ENCODE measurements at places on chromosomes 12 and 14.

DNA sequence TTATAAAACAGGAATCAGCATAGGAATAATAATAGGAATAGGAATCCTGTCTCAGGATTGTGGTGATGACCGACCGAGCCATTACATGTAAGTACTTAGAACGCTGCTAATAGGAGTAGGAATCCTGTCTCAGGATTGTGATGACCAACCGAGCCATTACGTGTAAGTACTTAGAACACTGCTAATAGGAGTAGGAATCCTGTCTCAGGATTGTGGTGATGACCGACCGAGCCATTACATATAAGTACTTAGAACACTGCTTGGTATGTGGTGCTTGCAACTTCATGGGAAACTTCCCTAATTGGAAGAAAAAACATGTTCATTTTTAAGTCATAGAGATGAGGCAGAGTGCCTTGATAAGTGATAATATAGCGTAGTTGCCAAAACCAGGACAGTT, 30.0 kb downstream of the ELK3 start:
- no peak for DNase-seq

- no peak for DNase-seq
Observed at GRCh38 chr14:64232095-64232838, 61.9 kb downstream of the ESR2 start.

DNA sequence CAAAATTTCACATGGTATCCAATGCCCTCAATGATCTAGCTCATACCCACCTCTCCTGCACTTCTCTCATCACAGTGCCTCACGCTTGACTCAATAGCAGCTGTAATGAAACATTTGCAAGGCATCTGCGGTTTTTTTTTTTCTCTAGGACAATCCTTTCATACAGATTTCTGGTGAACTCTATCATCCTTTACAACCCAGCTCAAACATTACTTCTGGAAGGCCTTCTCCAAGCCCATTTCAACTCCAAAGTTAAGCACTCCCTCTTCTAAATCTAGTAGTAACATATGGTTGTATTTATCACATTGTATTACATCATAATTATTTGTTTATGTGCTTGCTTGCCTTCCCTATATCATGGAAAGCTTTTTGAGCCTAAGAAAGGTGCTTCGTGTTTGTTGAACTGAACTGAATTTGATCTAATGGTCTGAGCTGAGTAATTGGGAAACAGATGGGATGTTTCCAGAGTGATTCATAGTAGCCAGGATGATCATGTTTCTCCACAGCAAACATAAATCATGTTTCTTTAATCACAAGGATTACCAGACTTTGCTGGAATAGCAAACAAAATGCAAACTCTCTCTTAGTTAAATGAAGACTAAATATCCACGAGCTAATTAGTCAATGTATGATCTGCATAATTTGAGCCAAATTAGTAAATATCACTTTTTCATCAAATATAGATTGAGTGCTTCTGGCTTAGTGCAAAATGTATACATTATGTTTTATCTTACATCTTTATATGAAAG, 14.3 kb downstream of the CFL2 start:
- no peak for DNase-seq

DNA sequence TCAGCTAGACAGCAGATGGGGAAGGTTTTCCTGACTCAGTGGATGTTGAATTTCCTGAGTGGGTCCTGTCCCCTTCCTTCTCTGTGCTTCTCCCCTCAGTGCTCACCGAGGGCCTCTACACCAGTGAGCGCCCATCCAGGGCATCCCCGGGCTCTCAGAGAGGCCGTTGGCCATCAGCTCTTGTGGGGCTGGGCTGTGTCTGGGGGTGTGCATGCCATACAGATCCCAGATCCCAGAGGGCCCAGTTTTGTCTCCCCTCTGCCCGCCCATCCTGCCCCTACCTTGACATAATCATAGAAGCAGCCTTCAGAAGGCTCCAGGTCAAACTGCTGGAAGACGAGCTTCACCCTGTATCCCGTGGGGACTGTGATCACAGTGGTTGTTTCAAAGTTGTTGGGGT, 1.1 kb downstream of the C1R start:
- DNase-seq = no peak

DNA sequence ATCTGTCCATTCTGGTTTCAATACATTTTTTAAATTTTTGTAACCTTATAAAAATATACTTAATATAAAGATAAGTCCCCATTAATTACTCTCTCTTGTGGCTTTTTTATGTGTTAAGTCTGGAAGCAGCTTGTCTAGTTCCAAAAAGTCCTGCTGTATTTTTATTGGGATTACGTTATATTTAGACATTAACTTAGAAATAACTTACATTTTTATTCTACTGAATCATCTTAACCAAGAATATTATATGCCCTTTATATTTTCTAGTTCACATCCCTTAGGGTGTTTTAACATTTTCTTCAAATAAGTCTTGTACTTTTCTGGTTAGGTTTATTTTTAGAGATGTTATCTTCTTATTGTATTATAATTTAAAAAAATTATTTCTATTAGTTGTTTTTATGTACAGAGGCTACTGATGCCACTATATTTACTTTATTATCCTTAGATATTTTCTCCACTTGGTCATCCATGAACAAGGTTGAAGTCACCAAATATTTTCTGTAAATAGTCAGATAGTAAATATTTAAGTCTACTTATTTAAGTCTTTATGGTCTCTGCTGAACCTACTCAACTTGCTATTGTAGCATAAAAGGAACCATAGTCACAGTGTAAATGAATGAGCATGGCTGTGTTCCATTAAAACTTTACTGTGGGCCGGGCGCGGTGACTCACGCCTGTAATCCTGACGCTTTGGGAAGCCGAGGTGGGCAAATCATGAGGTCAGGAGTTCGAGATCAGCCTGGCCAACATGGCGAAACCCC, 132.4 kb upstream of the NEDD1 start:
- no peak for DNase-seq

DNA sequence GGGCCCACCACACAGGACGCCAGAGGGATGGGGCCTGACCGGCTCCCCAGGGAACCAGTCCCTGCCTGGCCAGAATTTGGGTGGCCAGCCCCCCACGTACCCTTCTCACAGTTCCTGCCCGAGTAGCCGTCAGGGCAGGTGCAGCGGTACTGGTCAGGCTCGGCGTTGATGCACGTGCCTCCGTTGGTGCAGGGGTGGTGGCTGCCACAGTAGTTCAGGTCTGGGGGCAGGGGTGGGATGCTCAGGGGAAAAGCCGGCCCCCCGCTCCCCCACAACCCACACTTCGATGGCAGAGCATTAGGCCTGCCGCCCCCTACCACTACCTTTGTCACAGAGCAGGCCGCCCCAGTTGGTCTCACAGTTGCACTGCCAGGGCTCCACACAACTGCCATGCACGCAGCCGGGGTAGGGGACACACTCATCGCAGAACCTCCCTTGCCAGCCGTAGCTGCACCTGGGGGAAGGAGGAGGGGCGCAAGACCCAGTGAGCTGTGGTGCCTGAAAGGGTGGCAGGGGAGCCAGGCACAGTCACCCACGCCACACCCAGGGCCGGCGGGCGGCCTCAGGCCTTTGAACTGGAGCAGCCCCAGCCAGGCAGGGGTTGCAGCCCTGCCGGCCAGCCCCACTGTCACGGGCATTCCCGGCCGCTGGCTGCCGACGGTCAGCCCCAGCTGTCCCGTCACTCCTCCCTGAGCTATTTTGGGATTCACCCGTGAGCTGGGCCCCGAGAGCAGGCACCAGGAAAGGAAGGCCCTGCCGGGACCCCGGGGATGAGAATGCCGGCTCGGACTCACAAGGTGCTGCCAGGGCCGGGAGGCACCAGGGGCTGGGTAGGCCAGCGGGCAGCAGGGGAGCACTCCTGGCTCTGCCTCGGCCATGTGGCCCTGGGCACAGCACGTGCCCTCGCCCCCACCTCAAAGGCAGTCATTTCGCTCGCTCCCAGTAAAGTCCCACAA, 16.5 kb downstream of the JAG2 start:
- DNase-seq = no peak

DNA sequence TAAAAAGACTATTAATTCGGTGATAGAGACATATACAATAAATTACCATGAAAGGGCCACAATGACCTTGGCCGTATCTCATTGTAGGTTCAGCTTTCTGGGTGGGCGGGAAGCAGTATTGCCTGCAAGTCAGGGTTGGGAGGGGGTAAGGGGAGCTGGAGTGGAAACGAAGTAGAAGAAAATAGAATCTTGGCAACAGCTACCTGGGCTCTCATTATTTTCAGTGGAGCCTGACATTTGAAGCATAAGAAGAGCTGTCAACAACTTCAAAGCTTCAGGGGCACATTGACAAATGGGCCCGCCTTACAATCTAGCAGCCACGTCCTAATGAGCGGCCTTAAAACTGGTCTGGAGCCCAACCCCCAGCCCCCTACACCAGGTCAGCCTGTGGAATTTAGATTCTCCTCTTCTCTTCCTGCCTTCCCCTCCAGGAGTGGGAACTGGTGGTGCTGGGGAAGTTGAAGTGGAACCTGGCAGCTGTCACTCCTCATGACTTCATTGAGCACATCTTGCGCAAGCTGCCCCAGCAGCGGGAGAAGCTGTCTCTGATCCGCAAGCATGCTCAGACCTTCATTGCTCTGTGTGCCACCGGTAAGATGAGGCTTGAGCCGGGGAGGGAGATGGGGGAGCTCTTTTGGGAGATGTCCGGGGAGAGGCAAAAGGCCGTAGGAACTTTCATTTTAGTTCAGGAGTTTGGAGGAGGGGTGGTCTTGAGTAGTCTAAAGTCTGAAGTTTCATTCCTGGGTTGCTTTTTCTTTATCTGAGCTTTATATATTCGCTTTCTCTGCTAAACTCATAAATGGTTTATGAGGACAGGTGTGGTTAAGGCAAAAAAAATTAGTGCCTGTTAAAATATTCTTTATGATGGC, 5.0 kb downstream of the CCND2 start:
- DNase-seq = no peak

GRCh38 chr14:24364841-24365240, 3.1 kb upstream of the NFATC4 start:
- DNase-seq = no peak

- no peak for DNase-seq
Observed at GRCh38 chr12:24232531-24232930, 283.1 kb upstream of the SOX5 start.

DNA sequence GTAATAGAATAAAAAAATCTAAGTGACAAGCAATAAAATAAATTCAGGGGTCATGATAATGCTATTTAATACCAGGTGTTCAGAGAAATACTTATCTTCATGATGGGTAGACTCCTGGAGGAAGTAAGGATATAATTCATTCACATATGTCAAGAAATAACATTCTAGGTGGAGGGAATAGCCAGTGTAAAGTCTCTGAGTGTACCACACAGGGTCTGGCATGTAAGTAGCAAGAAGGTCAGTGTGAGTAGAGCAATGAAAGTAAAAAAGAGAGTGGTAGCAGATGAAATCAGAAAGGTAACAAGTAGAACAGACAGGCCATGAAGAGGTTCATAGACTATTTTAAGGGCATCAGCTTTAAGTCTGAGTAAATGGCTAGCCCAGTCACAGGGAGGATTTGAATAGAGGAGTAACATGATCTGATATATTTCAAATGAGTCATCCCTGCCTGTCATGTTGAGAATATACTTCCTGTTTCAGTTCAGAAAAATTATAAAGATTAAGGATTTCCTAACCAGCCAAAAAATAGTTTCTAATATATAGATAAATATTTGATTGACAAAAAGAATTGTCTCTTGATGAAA, 519.9 kb downstream of the C12orf50 start:
- no peak for DNase-seq

DNA sequence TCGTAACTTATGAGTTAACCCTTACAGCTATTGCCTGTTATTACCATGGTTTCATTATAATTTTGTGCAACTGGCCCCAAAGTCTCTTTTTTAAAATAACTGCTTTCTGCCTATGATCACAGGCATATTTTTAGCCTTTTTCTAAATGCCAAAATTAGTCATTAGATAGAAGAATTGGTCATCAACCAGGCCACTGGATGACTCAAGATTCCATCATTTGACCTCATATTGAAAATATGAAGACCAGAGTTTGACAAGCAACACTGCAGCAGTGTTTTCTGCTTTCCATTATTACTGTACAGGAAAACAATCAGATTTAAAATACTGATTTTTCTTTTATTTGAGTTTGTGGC, 54.7 kb upstream of the OTOGL start:
- no peak for DNase-seq

GRCh38 chr14:37057776-37058175, 114.6 kb downstream of the SLC25A21 start:
- no peak for DNase-seq

- DNase-seq = no peak
Observed at GRCh38 chr14:62001963-62002362, 239.7 kb downstream of the SNAPC1 start.

DNA sequence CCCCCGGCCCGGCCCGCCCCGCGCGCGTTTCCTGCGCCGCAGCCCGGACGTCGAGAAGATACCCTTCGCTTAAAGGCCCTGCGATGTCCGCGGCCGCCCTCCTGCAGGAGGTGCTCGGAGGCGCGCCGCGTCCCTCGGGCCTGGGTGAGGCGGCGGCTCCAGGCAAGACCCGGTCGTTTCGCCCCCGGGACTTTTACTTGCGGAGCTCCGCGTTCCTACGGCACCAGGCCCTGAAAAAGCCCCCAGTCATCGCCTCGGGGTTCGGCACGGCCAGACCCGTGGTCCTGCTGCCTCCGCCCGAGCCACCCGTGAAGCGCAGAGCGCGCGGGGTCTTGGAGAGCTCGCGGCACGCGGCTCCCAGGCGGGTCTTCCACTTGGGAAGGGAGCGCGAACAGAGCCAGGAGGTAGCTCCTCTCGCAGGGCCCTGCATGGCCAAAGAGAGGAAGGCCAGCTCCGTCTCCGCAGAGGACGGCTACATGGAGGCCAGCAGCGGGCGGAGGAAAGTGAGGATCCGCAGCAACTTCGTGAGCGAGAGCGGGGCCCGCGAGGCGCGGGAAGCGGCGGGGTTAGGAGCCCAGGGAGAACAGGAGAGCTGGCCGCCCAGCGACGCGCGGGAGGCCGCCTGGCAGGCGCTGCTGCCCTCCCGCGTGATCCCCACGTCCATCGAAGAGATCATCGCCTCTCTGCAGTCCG, 26.9 kb downstream of the TTC6 start:
- no peak for DNase-seq

DNA sequence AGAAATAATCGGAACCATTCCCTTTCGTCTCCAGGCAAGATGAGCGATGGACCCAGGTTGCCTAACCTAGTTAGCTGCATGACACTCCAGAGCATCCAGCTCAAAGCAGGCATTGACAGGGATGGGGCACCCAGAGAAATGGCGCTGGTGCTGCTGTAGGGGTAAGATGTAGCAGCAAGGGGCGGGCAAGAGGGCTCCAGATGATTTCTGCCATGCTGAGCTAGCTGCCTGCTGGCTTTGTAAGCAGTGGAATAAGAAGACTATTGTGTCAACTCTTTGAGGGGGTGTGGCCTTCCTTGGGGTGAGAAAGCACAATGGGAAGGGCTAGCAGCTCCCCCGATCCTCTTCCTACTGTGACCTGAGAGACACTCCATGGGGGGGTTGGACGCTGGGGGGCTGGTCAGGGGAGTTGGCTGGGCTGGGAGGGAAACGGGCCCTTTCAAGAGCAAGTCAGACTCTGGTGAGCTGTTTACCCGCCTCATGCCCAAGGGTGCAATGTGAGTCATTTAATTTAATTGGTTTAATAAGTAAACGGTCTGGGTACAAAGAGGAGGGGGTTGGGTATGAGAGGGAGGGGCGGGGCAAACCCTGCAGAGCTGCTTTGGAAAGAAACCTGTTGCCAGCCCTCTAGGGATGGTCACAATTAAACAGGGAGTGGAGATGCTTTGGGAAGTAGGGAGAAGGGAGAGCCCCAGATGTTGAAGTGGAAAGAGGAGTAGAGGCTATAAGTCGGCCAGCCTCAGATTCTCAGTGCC, 50.5 kb downstream of the B4GALNT3 start:
- no peak for DNase-seq

- DNase-seq = no peak
Observed at GRCh38 chr12:68264857-68265256, 11.5 kb upstream of the IL22 start.
